ENCODE measurements at places on chromosomes 7 and 10. TPM values are rescaled to one million over a fixed set of nuclear protein-coding genes. Genes with fewer than 3 reads are reported as not detected.
A peak's percentile ranks its signal among the peaks of the same experiment; 100 is the strongest.

ACBD7 gene
- 13.1 TPM for total RNA-seq

DNA sequence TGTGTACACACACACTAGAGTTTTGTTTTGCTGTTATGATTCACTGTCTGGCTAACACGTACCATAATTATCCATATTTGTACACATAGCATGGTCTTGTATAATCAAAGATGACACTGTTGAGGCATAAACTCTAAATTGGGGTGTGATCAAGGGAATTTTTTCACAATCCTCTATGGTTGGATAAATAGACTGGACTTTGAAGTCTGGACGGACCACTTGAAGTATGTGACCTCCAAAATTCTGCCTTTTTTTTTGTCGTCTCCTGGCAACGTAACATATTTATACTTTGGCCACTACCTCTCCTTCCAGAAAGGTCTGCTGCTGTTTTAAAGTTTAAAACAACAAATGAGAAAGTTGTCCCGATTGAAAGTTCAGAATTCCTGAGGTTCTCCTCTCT lies 193.4 kb downstream of the CACNB2 start:
- DNase-seq = no peak

DNA sequence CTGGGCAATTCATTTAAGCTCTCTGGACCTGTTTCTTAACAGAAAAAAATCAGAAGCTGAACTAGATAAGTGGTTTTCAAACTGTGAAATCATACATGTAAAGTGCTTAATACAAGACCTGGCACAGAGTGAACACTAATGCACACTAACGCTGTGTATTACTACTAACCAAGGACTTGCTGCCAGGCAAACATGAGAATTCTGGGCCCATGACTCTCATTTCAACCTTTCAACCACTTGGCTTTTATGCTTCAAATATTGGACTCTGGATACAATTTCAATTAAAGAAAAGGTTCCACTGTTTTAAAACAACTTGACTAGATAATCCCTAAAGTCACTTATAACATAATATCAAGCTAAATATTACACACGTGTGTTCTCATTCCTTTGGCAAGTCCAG lies 73.4 kb downstream of the SRPK2 start:
- DNase-seq = no peak

WEE2 gene
- not detected for total RNA-seq

GRCh38 chr7:83819911-83820310 lies 171.0 kb upstream of the SEMA3E start:
- DNase-seq = no peak

- DNase-seq = peak; percentile 46
Observed at GRCh38 chr10:79116801-79117723, 48.3 kb downstream of the ZMIZ1 start.

DDC gene
- not detected for total RNA-seq
